Hindlimb muscle (tissue), 1 donor: ENCODE measurements at places on chromosomes 6 and 20. TPM values are rescaled to one million over a fixed set of nuclear protein-coding genes. Genes with fewer than 3 reads are reported as not detected.
A peak's percentile ranks its signal among the peaks of the same experiment; 100 is the strongest.

PRSS35 gene
- 9.0 TPM for polyA plus RNA-seq

MYH7B gene
- 48.9 TPM for polyA plus RNA-seq

DNA sequence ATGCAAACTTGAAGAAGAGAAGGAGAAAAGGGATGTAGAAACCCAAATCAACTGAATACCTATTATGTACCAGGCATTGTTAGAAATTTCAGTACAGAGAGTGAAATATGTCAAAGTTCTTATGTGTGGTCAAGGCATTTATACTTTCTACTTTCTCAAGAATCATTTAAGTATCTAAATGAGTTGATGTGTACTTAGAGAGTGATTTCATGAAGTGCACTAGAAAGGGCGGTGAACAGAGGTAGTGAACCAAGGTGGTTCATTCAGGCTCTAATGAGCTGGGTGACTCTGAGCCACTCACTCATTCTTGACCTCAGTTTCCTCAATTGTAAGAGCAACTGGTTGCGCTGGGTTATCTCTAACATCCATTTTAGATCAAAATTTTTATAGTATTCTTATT is 3.3 kb downstream of the PDE7B start:
- no peak for DNase-seq

- peak; percentile 79 for DNase-seq
Measured at GRCh38 chr20:33209789-33210188, 7.4 kb upstream of the BPIFA3 start.

- no peak for DNase-seq
Measured at GRCh38 chr20:63509088-63509564, 10.2 kb upstream of the EEF1A2 start.

- no peak for DNase-seq
Measured at GRCh38 chr6:33590531-33591198, 10.6 kb upstream of the BAK1 start.

GRCh38 chr20:58398254-58398653 is 9.2 kb downstream of the VAPB start:
- DNase-seq, result no peak
